Activated naive CD4-positive, alpha-beta T cell treated with anti-CD3 and anti-CD28 coated beads, Interleukin-2, amount 10 ng/mL, durations not matched to agents 7 days and 5 days (primary cell): ENCODE measurements at places on chromosomes 6 and 20.
A peak's percentile ranks its signal among the peaks of the same experiment; 100 is the strongest.

GRCh38 chr20:35600993-35601973 lies 14.3 kb upstream of the SPAG4 start:
- peak; percentile 87 for DNase-seq

- DNase-seq = peak; percentile 14
These were observed 7.2 kb downstream of the ACSS1 start for GRCh38 chr20:25050501-25051350.

- DNase-seq = no peak
These were observed 527 bp downstream of the NFKBIL1 start for GRCh38 chr6:31547727-31548543.

DNA sequence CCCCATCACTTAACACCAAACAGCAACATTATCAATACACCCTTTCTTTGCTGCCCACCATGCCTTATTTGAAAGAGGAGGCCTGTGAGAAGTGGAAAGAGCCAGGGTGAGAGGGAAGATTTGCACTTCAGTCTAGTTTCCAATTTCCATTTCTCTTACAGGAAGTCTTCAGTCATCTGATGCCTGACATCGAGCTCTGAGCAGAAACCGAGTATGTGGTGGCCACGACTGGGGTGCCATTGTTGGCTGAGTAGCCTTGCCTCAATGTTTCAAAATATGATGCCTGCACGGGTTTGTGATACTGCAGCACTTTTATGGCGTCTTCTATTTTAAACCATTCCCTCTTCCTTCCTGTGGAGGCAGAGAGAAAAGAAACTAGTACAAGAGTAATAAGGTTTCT lies 39.8 kb upstream of the SMIM29 start:
- DNase-seq = peak; percentile 48

GRCh38 chr20:58389324-58389967 lies 417 bp downstream of the VAPB start:
- DNase-seq = no peak

GRCh38 chr20:4076671-4077070 lies 61.3 kb upstream of the RNF24 start:
- no peak for DNase-seq

DNA sequence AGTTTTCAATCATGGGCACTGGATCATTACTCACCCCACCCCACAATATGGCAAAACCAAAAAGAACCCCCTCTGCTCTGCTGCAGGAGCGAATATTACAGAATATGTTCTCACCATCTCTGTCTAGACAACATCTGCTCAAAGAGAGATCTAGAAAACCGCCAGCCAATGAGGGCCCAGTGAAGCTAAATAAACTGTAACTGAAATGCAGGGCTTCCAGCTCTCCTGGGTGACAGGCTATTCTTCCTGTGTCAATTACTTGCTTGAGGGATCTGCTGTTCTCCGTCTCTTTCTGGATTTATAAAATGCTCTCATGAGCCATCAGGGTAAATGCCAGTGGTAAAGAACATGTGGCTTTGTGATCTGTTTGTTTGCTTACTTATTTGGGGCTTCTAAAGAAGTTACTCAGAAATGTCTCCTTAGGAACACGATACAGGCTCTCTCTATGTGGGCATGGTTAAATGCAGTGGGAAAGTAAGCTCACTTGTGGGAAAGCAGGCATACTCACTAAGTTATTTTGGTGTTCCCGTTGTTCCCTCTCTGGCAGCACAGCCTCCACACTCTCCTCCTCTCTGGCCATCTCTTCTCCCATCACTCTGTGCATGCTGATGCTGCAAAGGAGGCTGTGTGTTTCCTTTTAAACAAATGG lies 44.8 kb downstream of the TTI1 start:
- DNase-seq = no peak

DNA sequence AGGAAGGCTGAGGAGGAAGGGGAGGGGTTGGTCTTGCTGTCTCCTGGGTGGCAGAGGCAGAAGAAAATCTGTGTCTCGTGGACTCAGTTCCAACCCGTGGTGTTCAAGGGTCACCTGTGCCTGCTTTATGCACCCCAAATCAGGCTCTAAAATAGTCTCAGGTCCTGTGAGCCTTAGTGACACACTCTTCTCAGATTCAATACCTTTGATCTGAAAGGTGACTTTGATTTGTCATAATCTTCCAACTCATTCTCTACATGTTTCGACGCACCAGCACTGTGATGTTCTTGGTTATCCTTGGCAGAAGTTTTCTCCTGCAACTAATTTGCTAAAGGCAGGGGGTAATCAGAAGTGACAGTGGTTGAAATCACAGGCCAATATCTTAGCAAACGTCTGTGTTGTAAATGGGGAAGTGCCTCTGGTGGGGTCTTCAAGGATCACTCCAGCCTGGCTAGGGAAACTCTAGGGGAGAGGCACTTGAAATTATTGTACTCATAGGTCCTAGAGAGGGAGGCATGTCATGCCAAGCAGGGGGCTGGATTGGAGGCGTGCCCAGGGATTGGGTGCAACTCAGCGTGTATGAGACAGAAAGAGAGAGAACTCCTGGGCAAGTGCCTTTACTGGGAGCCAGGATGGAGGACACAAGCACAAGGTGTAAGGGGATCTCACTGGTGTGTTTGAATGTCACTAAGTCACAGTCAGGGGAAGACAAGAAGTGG lies 19.0 kb upstream of the PRND start:
- no peak for DNase-seq

DNA sequence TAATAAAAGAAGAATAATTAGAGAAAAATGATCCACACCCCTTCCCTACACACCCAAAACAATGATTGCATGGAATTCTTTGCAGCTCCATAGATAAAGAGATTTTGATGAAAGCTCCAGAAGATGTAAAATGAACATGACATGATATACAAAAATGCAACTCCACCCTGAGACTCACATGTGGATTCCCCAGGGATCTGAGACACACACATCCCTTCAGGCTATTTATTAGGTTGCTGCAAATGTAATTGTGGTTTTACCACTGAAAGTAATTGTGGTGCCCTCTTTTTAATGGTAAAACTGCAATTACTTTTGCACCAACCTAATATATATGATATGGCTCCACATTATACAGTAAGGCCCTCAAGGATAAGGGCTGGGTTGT lies 40.4 kb upstream of the TBC1D7 start:
- no peak for DNase-seq

- no peak for DNase-seq
These were observed 4.5 kb upstream of the PXMP4 start for GRCh38 chr20:33724439-33725094.

DNA sequence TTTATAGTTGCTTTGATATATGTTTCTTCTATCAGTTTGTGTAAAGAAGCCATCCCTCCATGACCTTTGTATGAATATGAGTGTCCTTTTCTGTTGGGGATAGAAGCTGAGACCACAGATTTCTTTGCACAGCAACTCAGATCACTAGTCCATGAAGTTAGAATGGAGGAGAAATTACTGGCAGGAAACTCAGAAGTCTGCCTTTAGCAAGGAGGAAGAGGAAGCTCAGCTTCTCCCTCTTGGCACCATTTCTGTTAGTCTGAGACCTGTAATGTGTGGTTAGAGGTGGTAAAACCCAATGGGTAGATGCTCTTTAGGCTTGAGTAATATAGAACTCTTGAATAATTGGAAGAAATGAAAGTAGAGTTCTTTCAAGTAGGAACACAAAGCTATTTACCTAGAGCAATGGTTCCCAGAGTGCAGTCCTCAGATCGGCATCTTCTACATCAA lies 995.3 kb upstream of the FLRT3 start:
- DNase-seq = no peak

DNA sequence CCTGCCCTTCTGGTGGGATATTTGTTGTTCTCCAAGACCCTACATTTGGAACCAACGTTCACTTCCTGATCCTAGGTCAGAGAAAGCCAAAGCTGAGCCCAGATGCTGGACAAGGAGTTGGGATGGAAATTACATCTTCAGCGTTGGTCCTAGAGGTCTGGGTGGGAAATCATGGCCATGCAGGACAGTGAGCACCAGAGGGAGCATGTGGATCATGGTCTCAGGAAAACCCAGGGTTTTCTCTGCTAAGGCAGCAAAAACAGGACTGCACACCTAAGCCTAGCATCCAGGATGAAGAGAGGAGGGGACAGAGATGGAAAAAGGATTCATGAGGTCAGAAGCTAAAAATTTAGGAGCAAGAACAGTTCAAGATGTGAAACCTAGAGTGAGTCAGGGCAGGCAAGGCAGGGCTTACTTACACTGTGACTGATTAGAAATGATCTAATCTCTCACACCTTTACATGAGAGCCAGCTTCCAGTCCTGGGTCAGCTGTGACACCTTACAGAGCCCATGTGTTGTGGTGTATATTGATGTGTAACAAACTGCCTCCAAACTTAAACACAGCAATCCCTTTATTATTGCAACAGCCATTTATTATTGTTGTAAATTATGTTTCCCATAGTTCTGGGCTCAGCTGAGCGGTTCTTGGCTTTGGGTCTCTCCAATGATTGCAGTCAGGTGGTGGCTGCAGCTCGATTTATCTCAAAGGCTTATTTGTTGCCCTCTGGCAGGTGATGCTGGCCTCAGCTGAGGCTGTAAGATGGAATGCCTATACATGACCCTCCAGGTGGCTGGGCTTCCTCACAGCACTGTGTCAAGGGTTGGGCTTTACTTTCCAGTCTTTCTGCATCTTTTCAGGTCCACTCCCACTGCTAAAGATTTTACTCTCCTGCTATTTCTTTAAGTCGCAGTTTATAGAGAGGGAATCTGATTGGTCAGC lies 6.5 kb downstream of the C20orf202 start:
- DNase-seq = no peak

DNA sequence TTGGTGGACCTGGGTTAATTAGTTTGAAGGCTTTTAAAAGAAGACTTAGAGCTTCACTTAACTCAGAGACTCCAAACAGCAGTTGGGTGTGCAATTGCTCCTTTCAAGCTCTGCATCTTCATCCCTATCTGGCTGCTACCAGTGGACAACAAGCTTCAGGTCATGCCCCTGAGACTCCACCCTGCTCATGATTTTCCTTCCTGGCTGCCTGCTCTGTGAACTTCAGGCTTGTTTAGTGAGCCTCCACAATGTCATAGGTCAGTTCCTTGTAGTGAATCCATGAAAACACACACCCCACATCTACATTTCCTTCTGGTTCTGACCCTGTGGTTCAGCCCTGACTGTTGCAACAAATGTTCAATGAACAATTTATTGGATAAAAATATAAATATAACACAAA lies 61.1 kb upstream of the MARCKS start:
- no peak for DNase-seq

GRCh38 chr20:9389346-9389745 lies 125.0 kb upstream of the LAMP5 start:
- no peak for DNase-seq

GRCh38 chr20:33656010-33656782 lies 5.9 kb upstream of the C20orf144 start:
- DNase-seq = no peak

DNA sequence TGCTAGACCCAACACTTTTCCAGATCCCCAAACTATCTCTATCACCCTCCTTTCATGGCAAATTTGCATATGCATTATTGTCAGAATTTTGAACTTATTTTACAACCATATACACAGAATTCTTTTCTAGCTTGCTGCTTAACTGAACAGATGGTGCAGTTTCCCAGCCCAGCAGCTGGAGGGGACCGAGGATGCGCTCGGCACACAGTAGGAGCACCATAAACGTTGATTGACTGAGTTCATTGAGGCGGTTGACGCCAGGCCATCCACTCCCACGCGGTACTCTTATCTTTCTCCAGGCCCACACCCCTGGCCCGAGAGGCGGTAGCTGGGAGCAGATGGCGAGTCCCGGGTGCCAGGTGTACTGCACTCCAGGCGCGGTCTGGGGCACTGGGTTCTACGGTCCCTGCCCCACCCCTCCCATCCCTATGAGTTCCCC lies 6.8 kb upstream of the SOX4 start:
- DNase-seq = no peak

DNA sequence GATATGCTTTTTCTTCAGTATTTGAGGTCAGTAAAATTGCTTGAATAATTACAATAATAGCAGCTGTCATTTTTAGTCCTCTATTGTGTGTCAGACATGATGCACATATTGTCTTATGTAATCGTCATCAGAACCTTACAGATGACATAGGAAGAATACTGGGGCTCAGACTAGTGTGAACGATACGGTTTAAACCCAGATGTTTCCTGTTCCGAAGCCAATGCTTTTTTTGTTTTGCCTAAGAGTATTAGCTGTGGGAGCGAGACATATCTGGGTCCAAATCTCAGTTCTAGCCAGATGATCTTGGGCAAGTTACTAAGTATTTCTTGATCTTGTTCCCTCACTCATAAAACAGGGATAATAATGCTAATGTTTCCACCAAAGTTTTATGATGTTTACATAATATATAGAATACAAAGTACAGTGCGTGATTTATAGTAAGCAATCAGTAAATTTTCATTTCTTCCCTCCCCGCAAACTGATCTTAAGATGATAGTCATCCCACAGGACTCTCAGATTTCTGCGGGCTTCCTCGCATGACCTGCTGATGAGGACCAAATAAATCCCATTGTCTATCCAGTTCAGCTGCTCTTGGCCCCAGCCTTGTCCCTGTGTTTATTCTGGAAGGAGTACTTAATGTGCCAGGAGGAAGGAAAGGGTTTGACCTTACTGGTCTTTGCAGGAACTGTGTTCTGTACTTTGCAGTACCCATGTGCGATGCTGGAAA lies 98.2 kb downstream of the CAP2 start:
- no peak for DNase-seq

DNA sequence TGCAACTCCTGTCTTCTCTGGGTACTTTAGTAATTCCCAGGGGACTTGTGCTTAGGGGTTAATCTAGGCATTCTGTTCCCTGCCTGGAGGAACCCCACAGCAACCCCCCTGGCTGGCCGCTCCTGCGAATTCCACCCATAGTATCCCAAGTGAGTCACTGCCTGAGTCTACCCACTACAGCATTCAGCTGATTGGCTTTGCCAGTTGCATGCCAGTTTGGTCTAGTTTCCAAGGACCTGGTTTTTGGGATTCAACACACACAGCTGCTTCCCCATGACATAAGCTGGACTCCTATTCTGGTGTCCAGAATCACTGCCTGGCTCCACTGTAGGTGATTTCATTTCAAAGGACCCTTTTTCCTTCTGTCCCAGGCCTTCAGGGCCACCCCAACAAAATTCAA lies 40.3 kb downstream of the PLCG1 start:
- DNase-seq = peak; percentile 13

DNA sequence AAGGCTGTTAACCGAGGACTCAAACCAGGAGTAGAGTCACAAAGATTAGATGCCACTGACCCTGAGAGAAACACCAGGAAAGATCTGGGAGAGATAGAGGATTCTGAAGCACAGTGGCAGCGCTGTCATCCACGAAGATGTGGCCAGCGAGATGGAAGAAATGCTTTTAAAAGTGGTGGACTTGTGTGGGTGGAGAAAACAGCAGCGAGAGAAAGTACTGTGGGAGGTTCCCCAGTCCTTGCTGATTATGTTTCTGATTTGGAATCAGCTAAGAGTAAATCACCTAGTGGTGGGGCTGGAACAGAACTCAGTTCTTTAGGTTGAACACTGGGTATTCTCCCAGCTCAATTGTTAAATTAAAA lies 435 bp upstream of the ZNF322 start:
- DNase-seq = peak; percentile 24

GRCh38 chr6:46509063-46509462 lies 17.8 kb upstream of the RCAN2 start:
- DNase-seq = no peak
